ENCODE measurements at places on chromosomes 11 and 22. TPM values are rescaled to one million over a fixed set of nuclear protein-coding genes. Genes with fewer than 3 reads are reported as not detected.

DNA sequence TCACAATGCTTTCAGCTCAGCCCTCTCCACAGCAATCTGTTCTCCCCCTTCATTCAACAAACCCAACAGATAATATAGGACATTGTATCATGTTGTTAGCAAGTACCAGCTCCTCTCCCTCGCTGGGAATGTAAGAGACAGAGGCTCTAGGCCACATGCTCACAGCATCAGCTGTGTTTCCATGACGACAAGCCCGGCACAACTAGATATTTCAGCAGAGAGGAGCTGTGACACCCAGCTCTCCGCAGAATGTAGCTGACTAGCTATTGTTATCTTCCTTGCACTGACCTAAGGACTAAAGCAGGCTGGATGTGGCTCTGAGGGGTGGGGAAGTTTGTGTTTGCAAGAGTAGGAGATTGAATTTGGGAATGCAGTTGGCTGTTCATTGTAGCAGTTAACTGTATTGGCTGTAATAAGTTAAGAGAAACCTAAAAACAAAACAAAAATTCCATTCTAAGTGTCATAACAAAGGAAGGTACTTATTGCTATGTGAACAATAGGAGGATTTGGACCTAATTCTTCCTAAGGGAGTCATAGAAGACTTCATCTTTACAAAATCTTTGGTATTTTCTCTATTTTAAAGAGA, 28.0 kb upstream of the RRAS2 start:
- no peak for DNase-seq
- no peak overlapping the region for H3K4me3 ChIP-seq
- no peaks in the 10 kb centered on the region for H3K36me3 ChIP-seq
- H3K27me3 ChIP-seq: no peaks in the 10 kb centered on the region

RTN4R gene
- total RNA-seq: 5.0 TPM

RNF141 gene
- total RNA-seq: 83.4 TPM

APOBEC3H gene
- total RNA-seq: not detected

DNA sequence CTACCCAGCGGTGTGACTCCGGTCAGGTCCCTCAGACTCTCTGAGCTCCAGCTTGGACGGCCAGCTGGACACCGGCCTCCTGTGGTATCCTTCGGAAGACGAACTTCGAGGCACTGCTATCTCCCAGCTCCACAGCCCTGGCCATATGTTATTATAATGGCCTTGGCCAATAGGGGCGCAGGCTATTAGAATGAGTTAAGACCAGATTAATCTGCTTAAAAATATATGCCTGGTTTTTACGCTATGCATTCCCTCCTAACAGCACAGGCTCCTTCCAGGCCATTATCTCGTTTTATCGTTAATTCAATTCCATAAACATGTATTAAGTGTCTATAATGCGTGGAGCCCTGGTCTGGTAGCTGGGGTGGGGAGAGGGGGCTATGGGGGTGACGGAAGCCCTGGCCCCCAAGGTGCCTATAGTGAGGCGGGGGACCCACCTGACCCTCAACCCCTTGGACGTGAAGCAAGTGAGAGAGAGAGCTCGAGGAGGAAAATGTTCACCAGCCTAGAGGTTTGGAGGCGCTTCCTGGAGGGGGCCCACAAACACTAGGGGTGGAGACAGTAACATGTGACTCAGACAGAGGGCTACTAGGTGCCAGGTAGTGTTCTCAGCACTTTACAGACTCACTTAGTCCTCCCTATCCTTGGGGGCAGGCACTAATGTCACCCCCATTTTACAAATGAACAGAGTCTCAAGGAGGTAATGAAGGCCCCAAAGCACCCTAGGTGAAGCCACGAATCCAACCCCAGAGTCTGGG, 37.5 kb upstream of the TCF20 start:
- H3K27me3 ChIP-seq: no peaks in the 10 kb centered on the region
- no peak for DNase-seq
- H3K27ac ChIP-seq: no peak overlapping the region
- H3K36me3 ChIP-seq: no peaks in the 10 kb centered on the region
- H3K4me3 ChIP-seq: no peak overlapping the region
- H3K4me1 ChIP-seq: no peaks in the 10 kb centered on the region

- H3K27ac ChIP-seq: peak overlapping the region; percentile 80
- DNase-seq: no peak
- H3K27me3 ChIP-seq: no peaks in the 10 kb centered on the region
- peaks cover 60% of the 10 kb centered on the region for H3K4me1 ChIP-seq
- no peaks in the 10 kb centered on the region for H3K36me3 ChIP-seq
Observed at GRCh38 chr11:96337541-96338431, 5.2 kb downstream of the MAML2 start.

ZP1 gene
- total RNA-seq: not detected

GRCh38 chr11:86120807-86121206, 51.9 kb upstream of the PICALM start:
- DNase-seq: no peak
- H3K27me3 ChIP-seq: no peaks in the 10 kb centered on the region

DNA sequence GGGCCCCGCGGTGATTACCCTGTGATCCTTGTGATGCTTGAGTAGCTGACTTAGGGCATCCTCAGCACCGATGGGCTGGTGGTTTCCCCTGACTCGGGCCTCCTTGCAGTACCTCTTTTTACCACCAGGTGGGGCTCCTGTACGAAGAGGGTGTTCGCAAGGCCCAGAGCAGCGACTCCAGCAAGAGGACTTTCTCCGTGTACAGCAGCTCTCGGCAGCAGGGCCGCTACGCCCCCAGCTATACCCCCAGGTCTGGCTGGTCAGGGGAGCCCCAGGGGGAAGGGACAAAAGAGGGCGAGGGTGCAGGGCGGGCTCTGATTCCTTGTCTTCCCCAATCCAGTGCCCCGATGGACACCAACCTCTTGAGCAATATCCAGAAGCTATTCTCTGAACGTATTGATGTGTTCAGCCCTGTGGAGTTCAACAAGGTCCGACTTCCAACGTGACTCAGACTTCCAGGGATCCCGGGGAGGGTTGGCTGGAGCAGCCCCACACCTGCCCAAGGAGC, 1.3 kb upstream of the TM7SF2 start:
- H3K4me3 ChIP-seq: no peak overlapping the region
- DNase-seq: peak; percentile 94
- H3K27me3 ChIP-seq: no peaks in the 10 kb centered on the region

LARGE2 gene
- total RNA-seq: 33.7 TPM

DNA sequence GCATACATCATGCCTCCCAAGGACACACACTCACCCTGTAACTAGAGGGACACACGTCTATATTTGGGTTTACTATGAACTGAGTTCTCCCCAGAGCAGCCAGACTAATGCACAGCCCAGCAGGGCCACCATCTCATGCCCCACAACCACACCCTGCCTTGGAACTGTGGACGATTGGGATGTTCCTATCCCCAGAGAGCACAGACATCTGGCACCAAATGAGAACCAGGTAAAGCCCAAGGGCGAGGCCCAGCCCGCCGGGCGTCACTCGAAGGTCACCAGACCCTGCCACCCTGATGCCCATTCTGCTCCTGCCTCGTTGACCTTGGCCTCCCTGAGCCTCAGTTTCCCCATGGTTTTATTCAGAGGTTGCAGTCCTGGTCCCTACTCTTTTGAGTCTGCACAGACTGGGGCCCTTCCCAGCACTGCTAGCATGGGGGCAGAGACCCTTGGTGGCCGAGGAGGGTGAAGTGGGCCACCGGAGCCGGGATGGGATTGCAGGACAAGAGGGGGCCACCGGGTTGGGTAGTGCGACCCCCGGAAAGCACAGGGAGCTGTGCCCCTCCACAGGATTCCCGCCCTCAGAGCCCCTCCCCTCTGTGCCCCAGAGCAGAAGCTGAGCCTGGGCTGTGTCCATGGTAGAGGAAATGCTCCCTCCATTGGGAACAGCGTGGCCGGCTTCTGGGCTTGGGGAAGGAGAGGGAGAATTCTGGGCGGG, 56.8 kb downstream of the IGLL5 start:
- H3K36me3 ChIP-seq: no peaks in the 10 kb centered on the region
- H3K4me3 ChIP-seq: no peak overlapping the region
- DNase-seq: peak; percentile 61
- H3K4me1 ChIP-seq: no peaks in the 10 kb centered on the region
- no peak overlapping the region for H3K27ac ChIP-seq

DNA sequence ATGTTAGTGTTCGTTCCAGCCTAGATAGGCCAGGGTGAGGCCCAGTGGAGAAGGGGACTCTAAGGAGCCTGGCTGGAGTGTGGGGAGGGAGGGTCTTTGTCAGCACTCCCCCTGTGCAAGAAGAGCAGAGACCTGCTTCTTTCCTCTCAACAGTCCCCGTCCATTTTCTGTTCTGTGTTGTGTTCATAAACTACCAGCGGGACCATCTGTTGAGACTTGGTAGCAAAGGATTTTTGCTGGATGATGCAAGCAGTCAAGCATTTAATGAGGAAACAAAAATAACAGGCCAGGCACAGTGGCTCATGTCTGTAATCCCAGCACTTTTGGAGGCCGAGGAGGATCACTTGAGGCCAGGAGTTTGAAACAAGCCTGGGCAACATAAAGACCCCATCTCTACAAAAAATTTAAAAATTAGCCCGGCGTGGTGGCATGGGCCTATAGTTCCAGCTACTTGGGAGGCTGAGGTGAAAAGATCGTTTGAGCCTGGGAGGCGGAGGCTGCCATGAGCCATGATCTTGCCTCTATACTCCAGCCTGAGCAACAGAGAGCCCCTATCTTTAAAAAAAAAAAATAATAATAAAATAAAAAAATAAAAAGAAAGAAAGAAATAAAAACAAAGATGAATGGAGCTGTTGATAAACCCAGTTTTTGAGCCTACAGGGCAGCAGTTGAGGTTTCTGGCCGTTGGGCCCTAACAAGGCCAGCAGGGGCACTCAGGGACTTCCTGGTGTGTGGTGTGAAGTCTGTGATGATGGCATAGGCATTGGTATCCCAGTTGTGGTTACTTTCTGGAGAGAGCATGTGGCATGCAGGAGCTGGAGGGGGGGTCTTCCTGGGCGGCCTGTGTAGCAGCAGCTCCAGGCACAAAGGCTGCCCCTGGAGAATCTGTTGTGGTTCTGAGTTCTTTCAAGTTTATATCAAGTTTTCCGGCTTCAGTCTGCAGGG, 1.7 kb upstream of the TXNRD2 start:
- DNase-seq: no peak
- peaks cover 43% of the 10 kb centered on the region for H3K4me1 ChIP-seq
- no peaks in the 10 kb centered on the region for H3K27me3 ChIP-seq

- no peaks in the 10 kb centered on the region for H3K27me3 ChIP-seq
- no peak overlapping the region for H3K4me3 ChIP-seq
- peaks cover 58% of the 10 kb centered on the region for H3K4me1 ChIP-seq
- no peak for DNase-seq
- peak overlapping the region; percentile 74 for H3K27ac ChIP-seq
- peaks cover 27% of the 10 kb centered on the region for H3K36me3 ChIP-seq
Observed at GRCh38 chr22:31952472-31952871, 8.1 kb downstream of the YWHAH start.

Data from suprapubic skin (tissue), 4 donors.